ENCODE measurements at places on chromosomes 3 and 15.

- no peak for DNase-seq
Observed at GRCh38 chr3:11610044-11610671, 33.6 kb downstream of the VGLL4 start.

DNA sequence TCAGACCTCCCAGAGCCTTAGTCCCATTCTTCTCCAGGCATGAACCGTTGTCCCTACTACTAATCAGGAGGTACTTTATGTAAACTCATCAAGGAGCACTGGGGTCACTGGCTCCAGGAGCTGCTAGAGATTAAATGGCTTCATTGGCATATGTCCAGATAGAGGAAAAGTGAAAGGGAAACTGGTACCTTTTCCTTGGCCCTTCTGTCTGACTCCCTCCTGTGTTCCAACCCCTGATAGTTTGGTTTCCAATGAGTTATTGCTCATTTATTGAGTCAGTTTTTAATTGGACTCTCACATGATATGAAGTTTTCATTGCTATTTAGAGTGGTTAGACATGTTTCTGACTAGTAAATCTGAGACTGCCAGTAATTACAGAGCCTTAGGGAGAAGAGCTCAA is 130.5 kb upstream of the BFSP2 start:
- DNase-seq, result no peak

GRCh38 chr15:51966192-51966591 is 5.4 kb downstream of the LEO1 start:
- DNase-seq, result no peak

- DNase-seq, result no peak
Observed at GRCh38 chr15:83959477-83959876, 276.1 kb upstream of the GOLGA6L4 start.

DNA sequence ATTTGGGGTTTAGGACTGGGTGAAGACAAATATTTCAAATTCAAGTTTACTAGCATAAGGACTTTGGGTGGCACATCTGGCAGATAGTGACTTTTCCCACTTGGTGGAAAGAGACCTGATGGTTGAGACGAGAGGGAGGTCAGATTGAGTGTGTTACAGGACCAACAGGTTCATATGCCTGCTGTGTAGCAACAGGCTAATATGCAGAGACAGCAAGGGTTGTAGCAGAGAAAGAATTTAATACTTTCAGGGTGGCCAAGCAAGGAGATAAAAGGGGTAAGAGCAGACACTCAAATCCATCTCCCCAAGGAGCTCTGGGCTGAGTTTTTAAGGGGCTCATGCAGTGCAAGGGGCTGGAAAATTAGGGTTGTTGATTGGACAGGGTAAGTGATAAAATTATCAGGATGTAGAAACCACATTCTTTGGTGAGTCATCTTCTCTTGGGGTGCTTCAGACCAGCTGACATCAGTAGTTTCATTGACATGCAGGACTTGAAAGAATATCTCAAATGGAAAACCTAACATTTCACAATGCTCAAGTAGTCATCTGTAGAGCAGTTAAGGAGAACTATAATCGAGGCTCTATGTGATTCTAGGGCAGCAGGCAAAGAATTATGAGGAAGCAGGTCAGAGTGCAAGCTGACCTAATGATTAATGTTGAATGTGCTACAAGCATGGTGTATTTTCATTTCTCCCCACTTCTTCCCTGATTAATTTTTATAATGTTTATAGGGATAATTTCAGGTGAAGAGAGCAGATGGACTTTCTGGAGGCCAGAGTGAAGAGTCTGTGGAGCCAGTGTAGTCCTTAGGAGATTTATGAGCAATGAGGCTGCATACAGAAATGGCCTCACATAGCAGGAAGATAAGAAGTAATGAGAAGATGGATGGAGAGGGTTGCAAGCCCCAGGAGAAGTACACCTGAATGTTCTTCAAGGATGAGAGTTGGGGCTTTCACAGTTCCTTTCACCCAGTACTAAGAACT is 13.7 kb downstream of the FOXB1 start:
- DNase-seq, result no peak

DNA sequence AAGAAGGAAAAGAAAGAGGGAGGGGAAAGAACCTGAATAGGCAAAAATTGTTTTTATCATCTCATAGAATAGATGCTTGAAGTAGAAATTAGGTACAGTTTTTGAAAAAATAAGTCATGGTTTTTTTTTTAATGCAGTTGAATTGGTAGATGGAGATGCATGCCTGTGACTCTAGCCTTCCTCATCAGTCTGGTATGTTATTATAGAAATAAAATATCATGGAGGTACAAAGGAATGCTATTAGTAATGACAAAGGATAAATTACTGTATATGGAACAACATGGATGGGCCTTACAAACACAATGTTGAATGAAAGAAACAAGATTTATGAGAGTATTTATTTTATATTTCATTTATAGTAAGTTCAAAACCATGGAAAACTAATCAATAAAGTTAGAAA is 162.4 kb upstream of the GALNT15 start:
- DNase-seq, result no peak

GRCh38 chr3:4750306-4750968 is 228.8 kb upstream of the BHLHE40 start:
- no peak for DNase-seq

GRCh38 chr15:23033979-23034378 is 5.4 kb downstream of the TUBGCP5 start:
- DNase-seq, result no peak

- DNase-seq, result no peak
Observed at GRCh38 chr3:25427942-25428788, at the start of gene RARB. RARB (plus strand) TSS chr3:25428263; CDS start chr3:25428732, 469 bp downstream.
